Lower lobe of right lung (tissue), 2 donors: ENCODE measurements at places on chromosomes 6 and 20. TPM values are rescaled to one million over a fixed set of nuclear protein-coding genes. Genes with fewer than 3 reads are reported as not detected.
A peak's percentile ranks its signal among the peaks of the same experiment; 100 is the strongest.

DNA sequence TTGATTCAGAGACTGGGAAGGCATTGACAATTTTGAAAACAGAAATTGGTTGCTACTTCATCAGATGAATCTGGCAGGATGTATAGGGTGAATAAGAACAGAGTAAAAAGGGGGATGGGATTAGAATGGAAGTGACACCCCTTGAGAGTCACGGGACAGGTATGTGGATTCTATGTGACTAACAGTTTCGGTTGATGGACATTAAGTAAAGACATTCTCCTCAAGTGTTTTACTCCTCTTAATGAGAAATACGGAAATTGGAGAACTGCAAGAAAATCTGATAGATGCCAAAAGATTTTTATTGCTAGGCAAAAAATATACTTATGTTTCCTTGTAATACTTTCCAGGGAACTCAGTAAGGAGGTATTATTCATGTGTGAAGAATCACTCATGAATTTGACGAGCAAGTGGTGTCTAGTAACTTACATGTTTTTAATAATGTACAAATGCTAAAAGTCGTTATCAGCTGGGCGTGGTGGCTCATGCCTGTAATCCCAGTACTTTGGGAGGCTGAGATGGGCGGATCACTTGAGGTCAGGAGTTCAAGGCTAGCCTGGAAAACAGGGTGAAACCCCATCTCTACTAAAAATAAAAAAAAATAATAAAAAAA, 135.8 kb downstream of the KIF16B start:
- DNase-seq = no peak

DNA sequence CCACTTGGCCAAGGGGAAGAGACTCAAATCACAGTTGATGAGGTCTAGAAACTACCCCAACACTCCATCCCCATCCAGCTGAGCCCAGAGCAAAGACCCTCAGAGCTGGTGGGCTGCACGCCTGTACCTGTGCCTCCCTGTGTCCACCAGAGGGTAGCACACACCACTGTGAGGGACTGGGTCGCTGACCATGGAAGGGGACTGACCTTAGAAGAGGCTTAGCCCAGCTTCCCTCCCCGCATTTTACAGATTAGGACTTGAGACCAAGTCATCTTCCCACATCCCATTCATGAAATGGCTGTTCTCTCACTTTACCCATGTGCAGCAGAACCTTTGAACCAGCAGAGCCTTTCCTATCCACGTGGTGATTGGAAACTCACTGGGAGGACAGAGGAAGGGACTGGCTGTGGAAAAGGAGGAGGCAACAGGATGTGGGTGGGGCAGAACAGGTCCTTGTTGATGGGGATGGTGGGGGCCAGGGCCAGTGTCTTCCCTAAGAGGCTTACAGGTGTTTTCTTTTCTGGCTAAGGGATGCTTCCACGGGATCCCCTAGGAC, 44.3 kb downstream of the CPXM1 start:
- no peak for DNase-seq

DNA sequence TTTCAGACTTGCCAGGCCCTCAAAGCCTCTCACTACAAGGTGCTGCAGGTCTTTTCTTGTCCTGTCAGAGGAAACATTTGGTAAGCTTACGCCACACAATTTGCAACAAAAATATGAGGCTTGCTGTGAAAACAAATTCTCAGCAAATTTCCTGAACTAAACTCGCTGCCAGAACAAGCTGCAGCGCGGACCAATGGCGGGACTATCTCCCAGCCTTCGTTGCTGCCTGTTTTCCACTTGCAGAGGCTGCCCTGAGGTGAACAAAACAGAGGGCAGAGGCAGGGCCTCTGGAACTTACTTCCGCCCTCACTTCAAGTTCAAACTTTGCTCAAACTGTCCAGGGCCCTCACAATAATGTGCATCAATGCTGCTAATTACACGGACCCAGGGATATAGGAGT, 12.4 kb downstream of the UQCC2 start:
- DNase-seq = peak; percentile 39

- DNase-seq = no peak
These were observed 111.9 kb downstream of the HIVEP2 start for GRCh38 chr6:142833054-142833453.

DNA sequence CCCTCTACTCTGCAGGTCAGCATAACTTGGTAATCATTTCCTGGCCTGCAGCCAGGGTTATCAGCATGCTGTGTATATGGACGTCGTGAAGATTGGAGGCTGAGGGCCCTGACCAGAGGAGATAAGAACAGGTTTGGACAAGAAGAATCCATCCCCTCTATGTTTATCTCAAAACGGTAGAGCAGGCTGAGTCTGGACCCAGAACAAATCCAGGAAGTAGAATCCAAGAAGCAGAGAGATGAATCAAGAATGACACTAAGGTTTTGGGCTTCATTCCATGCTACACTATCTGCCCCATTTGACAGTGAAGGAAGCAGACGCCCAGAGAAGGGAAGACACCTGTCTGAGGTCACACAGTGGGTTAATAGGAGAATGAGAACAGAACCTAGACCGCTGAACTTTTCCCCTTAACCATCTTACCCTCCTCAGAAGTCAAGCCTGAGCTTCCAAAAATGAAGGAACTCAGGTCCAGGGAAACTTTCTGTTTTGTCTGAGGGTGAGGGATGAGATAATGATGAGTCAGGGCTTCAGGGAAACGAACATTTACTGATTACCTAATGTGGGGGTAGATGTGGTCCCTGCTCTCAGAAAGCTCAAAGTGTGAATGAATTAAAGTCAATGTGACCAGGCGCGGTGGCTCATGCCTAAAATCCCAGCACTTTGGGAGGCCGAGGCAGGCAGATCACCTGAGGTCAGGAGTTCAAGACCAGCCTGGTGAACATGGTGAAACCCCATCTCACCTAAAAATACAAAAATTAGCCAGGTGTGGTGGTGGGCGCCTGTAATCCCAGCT, 9.4 kb upstream of the COMMD7 start:
- DNase-seq = no peak

DNA sequence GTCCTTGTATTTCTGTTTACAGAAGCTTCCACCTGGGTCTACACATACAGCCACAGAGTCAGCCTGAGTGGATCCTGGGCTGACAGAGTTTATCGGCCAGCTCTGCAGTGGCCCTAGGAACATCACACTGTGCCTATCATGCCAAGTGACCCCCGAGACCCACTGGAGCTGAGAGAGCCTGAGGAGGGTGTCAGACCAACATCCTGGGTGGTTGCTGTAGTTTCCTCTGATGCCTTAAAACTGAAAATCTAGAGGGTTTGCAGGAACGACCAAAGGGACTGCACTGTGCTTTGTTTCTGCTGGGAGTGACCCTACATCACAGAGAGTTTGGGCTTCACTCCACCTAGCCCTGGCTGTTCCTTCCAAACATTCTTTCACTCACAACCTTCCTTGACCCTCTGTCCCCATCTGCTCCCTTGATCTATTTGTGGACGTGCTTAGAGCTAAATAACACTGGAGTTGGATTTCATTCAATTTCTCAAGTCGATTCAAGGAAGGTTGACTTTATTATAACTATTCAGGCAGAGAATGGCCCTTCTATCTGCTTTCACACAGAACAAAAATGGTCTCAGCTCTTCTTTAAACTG, 18.1 kb downstream of the MYLK4 start:
- no peak for DNase-seq

- no peak for DNase-seq
These were observed 258.4 kb downstream of the HDGFL1 start for GRCh38 chr6:22827760-22828159.

GRCh38 chr6:70651326-70651905, 16.3 kb upstream of the SMAP1 start:
- no peak for DNase-seq

DNA sequence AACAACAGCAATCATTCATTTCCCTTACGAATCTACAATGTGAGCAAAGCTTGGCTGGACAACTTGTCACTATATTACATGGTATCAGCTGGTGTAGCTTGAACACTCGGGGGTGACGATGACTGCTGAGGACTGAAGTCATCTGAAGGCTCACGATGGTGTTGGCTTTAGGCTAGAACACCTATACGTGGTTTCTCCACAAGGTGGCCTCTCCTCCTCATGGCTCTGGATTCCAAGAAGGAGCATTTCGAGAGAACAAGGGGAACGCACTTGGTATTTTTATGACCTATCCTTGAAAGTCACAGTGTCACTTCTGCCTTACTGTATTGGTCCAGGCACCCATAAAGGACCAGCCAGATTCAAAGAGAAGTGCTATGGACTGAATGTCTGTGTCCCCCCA, 37.5 kb upstream of the ADGRF1 start:
- no peak for DNase-seq

- no peak for DNase-seq
These were observed 173.6 kb downstream of the ANKRD60 start for GRCh38 chr20:58054780-58055373.

GRCh38 chr6:163756079-163756478, 341.6 kb downstream of the QKI start:
- DNase-seq = no peak

DNA sequence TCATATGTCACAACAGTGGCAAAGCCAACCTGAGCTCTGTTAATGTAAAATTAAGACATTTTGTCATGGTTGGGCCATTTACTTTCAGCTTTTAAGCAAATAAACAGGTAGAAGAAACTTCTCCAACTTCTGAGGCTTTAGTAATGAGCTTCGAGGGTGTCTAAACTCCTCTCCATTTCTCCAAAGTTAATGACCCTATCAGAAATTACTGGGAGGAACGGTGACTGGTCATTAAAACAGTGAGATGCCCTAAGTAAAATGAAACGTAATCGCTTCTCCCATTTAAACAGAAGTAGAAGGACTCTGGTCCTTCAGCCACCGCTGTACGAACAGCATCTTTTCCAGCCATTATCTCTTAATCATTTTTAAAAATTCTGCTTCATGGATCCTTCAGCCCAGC, 986.9 kb upstream of the MANEA start:
- DNase-seq = no peak

DNA sequence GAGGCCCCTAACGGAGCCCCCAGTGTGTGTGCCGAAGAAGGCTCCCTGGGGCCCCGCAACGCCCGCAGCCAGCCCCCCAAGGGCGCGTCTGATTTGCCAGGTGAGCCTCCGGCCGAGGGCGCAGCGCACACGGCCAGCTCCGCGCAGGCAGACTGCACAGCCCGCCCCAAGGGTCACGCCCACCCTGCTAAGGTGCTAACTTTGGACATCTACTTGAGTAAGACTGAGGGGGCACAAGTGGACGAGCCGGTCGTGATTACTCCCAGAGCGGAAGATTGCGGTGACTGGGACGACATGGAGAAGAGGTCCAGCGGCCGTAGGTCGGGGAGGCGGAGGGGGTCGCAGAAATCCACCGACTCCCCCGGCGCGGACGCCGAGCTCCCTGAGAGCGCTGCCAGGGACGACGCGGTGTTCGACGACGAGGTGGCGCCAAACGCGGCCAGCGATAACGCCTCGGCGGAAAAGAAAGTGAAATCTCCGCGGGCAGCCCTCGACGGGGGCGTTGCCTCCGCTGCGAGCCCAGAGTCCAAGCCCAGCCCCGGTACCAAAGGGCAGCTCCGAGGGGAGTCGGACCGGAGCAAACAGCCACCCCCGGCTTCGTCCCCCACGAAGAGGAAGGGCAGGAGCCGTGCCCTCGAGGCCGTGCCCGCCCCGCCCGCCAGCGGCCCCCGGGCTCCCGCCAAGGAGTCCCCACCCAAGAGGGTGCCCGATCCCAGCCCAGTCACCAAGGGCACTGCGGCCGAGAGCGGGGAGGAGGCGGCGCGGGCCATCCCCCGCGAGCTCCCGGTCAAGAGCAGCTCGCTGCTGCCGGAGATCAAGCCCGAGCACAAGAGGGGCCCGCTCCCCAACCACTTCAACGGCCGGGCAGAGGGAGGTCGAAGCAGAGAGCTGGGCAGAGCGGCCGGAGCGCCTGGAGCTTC, 117.0 kb downstream of the RTN4IP1 start:
- DNase-seq = peak; percentile 92

GRCh38 chr6:144259986-144260385, 25.1 kb upstream of the UTRN start:
- no peak for DNase-seq

DNA sequence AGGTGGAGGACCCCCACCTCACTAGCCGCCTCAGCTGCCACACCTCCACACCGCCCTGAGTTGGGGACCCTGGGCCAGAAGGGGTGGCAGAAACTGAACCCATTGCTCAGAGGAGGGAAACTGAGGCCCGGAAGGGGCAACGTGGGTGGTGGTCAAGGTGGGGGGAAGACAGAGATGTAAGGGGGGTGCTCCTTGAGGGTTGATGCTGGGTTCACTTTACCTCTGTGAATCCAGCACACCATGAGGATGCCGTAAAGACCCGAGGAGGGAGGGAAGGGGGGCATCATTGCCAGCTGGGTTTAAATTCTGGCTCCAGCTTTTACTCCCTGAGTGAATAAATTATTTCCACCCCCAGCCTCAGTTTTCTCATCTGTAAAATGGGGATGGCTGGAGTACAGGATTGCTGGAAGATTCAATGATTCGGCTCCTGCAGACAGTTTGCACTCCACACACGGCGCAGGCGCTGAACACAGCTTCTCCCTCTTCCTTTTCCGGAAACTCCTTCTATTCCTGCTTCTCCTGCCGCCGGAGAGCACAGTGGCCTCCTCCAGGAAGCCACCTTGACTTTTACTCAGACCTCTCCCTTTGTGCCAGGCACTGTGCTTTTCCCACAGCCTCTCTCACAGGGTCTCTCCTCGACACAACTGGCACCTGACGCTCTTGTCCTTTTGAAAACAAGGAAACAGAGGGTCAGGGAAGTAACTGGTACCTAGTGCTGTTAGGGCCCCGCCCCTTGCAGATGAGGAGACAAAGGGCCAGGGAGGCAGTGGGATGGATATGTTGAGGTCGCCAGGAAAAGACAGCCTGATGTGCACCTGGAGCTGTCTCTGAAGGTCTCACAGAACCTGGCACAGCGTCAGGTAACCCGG, 59.4 kb downstream of the UBE2V1 start:
- no peak for DNase-seq

DNA sequence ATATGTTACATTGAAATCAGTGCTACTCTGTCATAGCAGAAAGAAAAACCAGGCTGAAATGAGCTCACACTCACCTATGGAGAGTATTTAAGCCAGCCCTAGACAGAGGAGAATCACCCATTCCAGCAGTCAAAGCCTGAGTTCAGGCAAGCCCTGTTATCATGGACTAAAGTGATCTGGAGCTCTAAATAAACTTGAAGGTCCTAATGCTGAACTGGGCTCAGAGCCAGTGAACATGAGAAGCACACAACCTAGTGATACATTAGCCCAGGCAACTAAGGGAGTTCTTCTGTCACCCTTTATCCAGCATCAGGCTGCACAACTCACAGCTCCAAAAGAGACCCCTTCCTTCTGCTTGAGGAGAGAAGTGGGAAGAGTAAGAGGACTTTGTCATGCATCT, 425.0 kb downstream of the COL12A1 start:
- no peak for DNase-seq

Gene SIRPB1
- total RNA-seq = 35.8 TPM

Gene TBXT
- total RNA-seq = not detected

Gene CST7
- 11.7 TPM for total RNA-seq

Gene THEMIS
- 1.8 TPM for total RNA-seq
